ENCODE measurements at places on chromosomes 5 and 9. TPM values are rescaled to one million over a fixed set of nuclear protein-coding genes. Genes with fewer than 3 reads are reported as not detected.

DNA sequence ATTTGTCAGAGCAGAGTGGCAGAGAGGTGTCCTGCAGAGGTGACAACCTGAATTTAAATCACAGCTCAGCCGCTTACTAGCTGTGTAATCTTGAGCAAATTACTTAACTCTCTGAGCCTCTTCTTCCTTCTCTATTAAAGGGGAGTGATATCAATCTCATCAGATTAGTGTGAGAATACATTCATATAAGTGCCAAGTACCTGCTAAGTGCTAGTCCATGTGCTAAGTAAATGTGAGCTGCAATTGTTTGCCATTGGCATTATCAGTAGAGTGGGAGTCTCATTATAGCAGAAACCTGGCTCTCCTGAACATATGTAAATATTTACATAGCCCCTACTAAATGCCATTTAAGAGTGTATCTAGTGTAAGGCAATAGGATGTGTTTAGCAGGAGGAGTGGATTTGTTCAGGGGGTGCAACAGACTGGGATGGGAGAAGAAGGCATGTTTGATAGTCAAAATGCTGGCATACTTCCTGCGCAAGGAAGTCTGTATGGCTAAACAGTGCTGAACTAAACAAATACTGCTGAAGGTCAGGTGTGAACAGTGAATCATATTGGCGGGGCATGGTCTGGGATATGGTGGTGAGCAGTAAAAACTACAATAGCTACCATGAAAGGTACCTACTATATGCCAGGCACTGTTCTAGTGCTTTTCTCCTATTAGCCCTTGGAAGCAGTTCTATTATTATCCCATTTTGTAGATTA lies 74.5 kb downstream of the F2RL2 start:
- DNase-seq: no peak

- DNase-seq: no peak
Observed at GRCh38 chr5:125143011-125143410, 396.6 kb upstream of the ZNF608 start.

EDIL3 gene
- under 0.01 TPM for total RNA-seq

DNA sequence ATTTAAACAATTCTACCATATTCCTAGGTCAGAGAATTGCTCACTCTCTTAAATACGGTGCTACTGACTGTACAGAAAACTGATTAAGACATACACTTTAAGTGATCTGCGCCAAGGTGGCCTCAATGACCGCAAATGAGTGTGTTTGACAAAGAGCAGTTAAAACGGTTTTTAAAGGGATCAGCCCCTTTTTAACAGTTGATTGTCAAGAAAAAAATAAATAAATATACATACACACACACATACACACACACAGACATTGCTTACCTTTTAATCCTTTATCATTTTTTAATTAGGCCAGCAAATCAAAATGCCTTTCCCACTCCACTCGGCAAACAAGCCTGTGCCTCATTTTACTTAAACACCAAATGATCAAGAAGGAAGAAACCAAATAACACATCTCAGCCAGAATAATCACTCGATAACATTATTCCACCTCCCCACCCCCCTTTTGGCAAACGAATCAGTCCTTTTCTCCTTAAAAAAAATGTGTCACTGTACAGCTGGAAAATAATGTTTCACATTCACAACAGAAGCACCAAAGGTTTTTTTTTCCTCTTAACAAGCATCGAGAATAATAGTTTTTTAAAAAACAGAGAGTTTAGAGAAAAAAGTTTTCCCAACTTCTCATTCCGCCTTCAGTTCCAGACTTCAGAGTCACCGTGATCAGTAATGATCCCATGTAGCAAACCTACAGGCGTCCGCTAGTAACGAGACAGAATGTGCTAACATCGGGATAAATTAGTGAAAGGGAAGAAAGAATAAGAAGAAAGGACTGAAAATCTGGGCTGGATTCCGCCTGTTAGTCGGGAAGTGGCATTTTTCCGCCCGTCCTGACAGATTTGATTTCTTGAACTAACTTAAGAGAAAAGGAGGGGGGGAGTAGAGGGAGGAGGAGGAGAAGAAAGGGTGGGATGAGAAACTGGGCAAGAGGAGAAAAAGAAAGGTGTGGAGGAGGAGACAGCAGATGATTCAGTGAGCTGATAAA lies at the start of gene ZNF608:
Gene ZNF608, minus strand, starts transcription at position 712 of the 988 bp plus-strand sequence. CDS start 1,650 bp downstream, outside the sequence.
- no peak for DNase-seq

DNA sequence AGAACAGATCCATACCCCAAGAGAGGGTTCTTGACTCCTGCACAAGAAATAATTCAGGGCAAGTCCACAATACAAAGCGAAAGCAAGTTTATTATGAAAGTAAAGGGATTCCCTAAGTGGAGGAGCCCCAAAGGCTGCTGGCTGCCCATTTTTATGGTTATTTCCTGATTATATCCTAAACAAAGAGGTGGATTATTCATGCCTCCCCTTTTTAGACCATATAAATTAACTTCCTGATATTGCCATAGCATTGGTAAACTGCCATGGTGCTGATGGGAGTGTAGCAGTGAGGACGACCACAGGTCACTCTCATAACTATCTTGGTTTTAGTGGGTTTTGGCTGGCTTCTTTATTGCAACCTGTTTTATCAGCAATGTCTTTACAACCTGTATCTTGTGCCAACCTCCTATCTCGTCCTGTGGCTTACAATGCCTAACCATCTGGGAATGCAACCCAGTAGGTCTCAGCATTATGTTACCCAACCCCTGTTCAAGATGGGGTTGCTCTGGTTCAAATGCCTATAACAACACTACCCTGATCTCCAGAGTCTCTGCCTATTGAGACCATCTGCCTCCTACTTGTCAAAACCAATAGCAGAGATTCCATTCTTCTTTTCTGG lies 154.4 kb upstream of the GRAMD2B start:
- DNase-seq: no peak

DNA sequence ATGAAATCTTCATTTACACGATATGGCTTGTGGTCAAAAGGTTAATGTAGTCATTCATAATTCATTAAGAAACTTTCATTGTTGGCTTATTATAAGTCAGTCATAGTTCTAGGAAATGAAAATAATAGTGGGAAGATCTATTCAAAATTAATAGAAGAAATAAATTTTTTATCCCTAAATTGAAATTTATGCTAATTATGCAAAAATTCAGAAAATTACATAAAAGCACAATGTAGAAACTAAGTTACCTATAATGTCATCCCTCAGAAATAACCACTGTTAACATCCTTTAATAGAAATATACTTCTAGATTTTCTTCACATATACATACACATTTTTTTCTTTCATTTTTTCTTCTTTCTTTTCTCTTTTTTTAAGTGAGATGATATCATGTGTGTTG lies 15.9 kb upstream of the JAK2 start:
- no peak for DNase-seq

- DNase-seq: no peak
Observed at GRCh38 chr5:50766462-50766861, 100.0 kb downstream of the PARP8 start.

KIF4B gene
- not detected for total RNA-seq

GRCh38 chr5:96198356-96199058 lies 234.5 kb downstream of the PCSK1 start:
- DNase-seq: no peak

GPR151 gene
- total RNA-seq: not detected

SPEF2 gene
- total RNA-seq: 4.0 TPM

GTF3C4 gene
- 9.7 TPM for total RNA-seq

VDAC1 gene
- total RNA-seq: 87.0 TPM

- no peak for DNase-seq
Observed at GRCh38 chr5:102532123-102532522, 33.3 kb upstream of the SLCO6A1 start.

GRCh38 chr5:162221910-162222309 lies 154.3 kb downstream of the GABRG2 start:
- DNase-seq: no peak

UGT3A2 gene
- 0.54 TPM for total RNA-seq

OSMR gene
- total RNA-seq: under 0.01 TPM

MYMK gene
- total RNA-seq: not detected

GRCh38 chr9:116365056-116365471 lies 211.5 kb downstream of the PAPPA start:
- no peak for DNase-seq

GRCh38 chr5:78621291-78621738 lies 27.3 kb downstream of the LHFPL2 start:
- no peak for DNase-seq

DNA sequence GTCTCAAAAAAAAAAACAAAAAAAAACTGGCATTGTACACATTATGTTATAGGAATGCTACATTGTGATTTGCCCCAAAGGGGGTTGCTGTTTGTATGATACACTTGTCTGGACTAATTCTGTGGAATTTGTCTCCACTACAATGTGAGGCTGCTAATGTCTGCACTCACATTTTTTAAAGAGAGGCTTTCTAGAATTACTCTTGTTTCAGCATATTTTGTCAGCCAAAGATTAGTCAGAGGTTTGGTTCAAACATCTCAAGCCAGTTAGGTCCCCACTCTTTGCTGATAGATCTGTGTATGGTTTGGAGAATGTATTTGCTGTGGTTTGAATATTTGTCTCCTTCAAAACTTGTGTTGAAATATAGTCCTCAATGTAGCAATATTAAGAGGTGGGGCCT lies 59.3 kb upstream of the ZNF169 start:
- DNase-seq: no peak

IFNA21 gene
- not detected for total RNA-seq

CDH10 gene
- total RNA-seq: under 0.01 TPM

GPR150 gene
- 0.54 TPM for total RNA-seq

DNA sequence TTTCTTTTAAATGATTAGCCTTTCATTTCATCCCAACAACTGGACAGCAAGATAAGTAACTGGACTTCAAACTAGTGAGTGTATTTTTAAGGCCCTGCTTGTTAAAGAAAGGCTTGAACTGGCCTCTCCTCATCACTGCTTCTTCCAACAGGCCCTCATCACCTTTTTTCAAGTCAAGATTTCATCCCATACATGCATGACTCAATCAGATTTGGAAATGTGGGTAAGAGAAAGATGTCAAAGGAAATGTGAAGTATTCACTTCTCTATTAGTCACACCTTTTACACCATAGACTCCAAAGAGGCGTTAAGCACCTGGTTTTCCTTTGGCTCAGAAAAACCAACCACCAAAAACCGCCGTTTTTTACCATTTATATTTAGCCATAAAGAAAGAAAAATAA lies 4.9 kb downstream of the NR4A3 start:
- no peak for DNase-seq

SPATA31A5 gene
- total RNA-seq: not detected

GRCh38 chr9:134384811-134385479 lies 58.7 kb downstream of the RXRA start:
- no peak for DNase-seq

GRCh38 chr9:85884256-85884655 lies 56.7 kb upstream of the NAA35 start:
- DNase-seq: no peak

ITGA2 gene
- total RNA-seq: 1.6 TPM

- no peak for DNase-seq
Observed at GRCh38 chr5:72268260-72268659, 51.8 kb downstream of the MRPS27 start.

DNA sequence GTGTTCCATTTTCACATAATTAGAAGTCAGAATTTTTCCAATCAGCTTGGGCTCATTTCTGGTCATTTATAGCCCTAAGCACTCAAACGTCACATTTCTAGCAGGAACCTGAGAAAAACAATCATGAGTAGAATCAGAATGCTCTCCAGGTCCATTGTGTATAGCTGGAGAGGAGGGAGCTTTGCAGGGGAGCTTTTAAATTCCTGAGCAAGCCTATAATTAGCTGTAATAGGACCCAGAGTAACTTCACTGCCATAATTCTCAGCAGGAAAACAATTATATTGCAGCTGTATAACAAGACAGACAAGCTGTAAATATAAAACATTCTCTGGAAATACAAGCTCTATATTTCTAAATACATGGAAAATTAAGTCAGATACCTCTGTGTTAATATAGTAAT lies 637.6 kb upstream of the SGCD start:
- no peak for DNase-seq

- DNase-seq: no peak
Observed at GRCh38 chr9:111605041-111605559, 5.7 kb upstream of the PTGR1 start.

GRCh38 chr5:38551030-38552017 lies 5.1 kb downstream of the LIFR start:
- DNase-seq: no peak

DNA sequence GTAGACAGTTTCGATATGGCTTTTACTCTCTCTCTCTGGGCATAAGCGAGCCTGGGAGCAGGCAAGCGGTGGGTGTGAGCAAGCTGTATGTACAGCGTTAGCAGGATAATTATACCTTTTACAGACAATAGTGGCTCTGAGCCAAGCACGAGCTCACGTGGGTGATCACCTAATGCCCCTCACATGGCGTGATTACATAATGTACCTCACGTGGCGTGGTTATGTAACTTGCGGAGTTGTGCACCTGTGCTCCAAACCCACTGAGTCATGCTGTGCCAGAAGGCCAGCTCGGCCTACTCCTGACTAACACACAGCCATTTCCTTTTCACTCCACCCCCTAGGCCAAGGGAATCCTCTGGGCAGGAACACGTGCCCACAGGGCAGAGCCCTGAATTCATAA lies 797.2 kb downstream of the EFNA5 start:
- peak; percentile 25 for DNase-seq

SPATA9 gene
- total RNA-seq: under 0.01 TPM

GRCh38 chr9:113152699-113153098 lies 1.9 kb downstream of the SLC31A2 start:
- no peak for DNase-seq

TMEM174 gene
- not detected for total RNA-seq

- DNase-seq: no peak
Observed at GRCh38 chr5:73960023-73960422, 334.0 kb downstream of the ARHGEF28 start.

- DNase-seq: no peak
Observed at GRCh38 chr5:133818031-133818431, 150.4 kb downstream of the C5orf15 start.

BHMT2 gene
- 0.27 TPM for total RNA-seq

DNA sequence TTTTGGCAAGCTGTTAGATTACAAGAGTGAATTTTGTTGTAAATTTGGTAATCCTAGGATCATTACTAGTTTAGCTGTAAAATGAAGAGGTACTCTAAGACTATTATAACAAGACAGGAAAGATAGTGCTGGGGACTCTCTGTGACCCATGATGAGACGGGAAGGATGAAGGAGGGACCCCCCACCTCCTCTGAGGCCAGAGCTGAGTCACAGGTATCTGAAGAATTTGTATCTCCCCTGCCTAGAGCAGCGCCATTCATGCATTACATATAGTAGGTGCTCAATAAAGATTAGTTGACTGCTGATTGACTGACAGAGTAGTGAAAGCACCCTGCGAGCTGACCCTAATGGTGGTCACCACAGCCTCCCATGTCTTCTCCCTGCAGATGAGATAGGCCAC lies 202.8 kb downstream of the SNX18 start:
- no peak for DNase-seq

DNA sequence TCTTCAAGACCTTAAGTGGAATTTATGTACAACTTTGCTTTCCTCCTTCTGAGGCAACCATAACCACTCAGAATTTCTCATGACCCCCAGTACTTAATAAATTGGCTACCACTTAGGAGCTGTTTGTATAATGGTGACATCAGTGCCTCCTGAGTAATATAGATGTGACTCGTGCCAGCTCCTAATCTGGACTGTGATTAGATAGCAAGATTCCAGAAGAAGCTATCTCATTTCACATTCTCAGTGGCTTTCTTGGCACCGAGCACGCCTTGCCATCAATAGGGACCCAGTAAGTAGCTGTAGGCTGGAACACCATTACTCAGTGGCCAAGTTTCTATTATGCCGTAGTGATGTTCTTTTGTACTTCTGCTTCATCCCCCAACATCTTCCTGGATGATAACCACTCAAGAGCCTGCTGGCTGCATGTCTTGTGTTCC lies 228.8 kb downstream of the CD180 start:
- DNase-seq: no peak

- no peak for DNase-seq
Observed at GRCh38 chr9:34197756-34198711, 19.2 kb downstream of the UBAP1 start.

POMT1 gene
- 36.9 TPM for total RNA-seq

- peak; percentile 6 for DNase-seq
Observed at GRCh38 chr5:64074533-64074932, 91.1 kb upstream of the RNF180 start.

All from hematopoietic multipotent progenitor cell (in vitro differentiated cells).